ENCODE measurements at places on chromosomes 16 and 17. TPM values are rescaled to one million over a fixed set of nuclear protein-coding genes. Genes with fewer than 3 reads are reported as not detected.

HIC1 gene
- 4.6 TPM for total RNA-seq

NPIPA7 gene
- not detected for total RNA-seq

SCARF1 gene
- 4.1 TPM for total RNA-seq

DNA sequence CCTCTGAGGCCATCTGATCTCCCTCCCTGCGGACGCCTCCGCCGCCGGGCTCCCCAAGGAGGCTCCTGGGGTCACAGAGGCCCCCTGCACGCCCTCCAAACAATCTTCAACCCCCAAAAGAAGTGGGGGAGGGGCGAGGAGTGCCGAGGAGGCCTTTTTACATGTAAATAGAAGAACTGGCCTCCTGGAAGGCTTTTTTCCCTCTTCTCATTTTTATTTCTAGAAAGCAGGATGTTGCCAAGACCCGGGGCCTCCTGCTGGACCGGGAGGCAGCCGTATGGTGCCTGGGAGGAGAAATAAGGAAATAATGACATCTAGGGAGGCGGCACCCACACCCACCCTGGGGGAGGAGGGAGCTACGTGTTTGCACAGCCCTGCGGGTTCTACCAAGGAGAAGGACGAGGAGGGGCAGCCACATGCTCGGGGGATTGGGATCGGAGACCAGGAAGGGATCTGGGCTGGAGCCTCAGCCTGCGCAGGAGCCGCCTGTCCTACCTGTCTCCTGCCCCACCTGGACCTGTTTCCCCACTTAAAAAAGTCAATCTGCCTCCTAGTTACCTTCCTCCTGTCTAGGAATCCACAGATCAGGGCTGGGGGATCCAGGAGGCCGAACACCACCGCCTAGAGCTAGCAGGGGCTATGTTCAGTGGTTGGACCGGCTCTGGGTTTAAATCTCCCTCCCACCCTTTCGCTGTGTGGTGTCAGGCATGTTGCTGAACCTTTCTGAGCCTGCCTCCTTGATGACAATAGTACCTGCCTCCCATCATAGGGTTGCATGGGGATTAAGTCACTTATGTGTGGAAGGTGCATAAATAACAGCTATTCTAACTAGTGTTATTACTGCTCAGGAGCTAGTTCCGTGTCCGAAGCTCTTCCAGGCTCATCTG lies 175.7 kb upstream of the GSE1 start:
- no peak for DNase-seq

DNA sequence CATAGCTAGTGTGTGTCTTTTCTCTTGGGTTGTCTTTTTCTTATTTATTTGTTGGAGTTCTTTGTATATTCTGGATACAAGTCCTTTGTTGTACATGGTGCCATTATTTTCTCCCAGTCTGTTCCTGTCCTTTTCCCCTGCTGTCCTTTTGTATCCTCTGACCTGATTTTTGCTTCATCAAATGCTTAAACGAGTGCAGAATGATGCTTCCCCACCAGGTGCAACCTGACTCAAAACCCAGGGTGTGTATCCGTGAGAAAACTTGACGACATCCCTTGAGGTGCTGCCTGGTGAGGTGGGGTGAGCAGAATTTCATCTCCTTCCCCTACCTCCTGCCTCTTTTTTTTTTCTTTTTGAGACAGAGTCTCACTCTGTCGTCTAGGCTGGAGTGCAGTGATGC lies 88.6 kb downstream of the NTN1 start:
- no peak for DNase-seq

DNA sequence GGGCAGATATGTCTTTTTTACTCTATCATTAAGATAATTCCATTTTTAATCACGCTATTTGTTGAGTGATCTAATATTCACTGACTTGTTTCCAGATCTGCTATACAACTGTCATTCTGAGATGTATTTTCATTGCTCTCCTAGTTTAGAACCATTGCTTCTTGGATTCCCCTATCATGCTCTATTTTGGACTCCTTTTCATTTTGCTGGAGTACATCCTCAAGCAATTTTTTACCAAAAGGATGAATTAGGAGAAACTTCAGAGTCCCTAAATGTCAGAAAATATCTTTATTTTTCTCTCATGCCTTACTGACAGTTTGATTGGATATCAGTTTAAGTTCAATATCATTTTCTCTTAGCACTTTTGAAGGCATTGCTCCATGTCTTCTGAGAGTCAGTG lies 9.8 kb downstream of the MT4 start:
- DNase-seq = no peak

DNA sequence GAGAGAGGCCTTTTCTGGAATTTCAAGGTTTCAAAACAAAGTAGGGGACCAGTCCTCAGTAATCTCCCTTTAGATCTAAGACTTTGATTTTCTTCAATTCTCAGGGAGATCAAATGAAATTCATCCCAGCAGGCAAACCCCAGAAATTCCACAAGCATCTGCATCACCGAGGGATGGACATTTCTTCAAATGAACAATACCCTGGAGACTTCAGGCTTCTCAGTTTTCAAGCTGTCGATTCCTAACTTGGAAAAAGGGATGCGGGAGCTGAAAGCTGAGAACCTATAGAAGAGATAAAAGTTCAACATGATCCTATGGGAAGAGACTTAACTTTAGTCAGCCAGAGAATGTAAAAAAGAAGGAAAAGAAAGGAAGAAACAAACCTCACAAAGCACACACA lies 296.9 kb upstream of the CDH5 start:
- DNase-seq = no peak
